ENCODE measurements at places on chromosomes 4 and X.

DNA sequence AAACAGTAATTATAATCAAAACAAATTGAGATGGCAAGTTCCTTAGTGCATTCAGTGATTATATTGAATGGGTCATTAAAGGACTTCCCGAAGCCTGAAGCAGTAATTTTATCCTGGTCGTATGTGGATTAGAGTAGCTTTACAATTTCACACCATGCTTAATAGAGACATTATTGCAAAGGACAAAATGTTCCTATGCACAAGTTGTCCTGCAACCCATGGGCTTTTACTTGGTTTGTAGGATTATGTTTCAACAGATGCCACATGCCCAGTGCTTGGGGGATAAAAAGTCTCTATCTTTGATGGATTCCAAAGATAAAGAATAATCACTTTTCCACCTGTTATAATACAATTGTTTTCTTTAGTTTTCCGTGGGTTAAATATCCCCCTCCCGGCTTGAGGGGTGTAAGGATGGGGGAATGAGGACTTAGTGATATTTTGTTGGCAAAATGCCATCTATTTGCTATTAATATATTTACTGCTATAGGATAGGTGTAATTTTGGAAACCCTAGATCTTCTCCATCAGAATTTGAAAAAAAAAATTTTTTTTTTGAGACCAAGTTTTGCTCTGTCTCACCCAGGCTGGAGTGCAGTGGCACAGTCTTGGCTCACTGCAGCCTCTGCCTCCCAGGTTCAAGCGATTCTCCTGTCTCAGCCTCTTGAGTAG is 156.5 kb upstream of the ETNPPL start:
- DNase-seq = no peak

GRCh38 chr4:1325681-1326635 is 21.1 kb upstream of the UVSSA start:
- no peak for DNase-seq

GRCh38 chr4:153109296-153109849 is 94.9 kb upstream of the TRIM2 start:
- DNase-seq = no peak

GRCh38 chr4:110501826-110502225 is 25.9 kb downstream of the ENPEP start:
- DNase-seq = no peak

- no peak for DNase-seq
Measured at GRCh38 chr4:165906272-165906671, 33.2 kb downstream of the TLL1 start.

GRCh38 chrX:113514906-113515305 is 674.3 kb upstream of the AMOT start:
- DNase-seq = no peak

GRCh38 chrX:38774249-38774648 is 27.0 kb upstream of the MID1IP1 start:
- DNase-seq = no peak

- no peak for DNase-seq
Measured at GRCh38 chr4:146445198-146446150, 76.3 kb downstream of the SLC10A7 start.

DNA sequence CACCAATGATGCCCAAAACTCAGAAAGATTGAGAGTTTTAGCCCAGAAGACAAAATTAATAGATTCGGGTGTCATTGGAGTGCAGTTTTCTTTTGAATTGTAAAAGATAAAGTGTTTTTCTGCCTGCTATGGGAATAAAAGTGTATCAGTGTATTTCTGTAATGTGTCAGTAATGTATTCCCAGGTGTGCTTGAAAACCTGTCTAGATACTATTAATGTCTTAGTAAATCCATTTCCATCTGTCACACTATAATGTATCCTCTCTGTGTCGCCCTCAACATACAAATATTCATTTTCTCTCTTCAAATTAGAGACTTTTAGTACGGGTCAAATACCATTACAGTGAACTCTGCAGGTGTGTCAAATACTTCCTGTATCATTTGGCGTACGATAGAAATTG is 43.5 kb upstream of the ARX start:
- DNase-seq = no peak

GRCh38 chrX:10450959-10451355 is 169.4 kb downstream of the MID1 start:
- no peak for DNase-seq

GRCh38 chr4:145882604-145883003 is 56.0 kb downstream of the ZNF827 start:
- DNase-seq = peak; percentile 78

- DNase-seq = no peak
Measured at GRCh38 chrX:71515038-71515396, 17.9 kb upstream of the OGT start.

GRCh38 chr4:27048429-27049238 is 188.0 kb downstream of the STIM2 start:
- DNase-seq = peak; percentile 76

GRCh38 chr4:10082459-10083272 is 33.9 kb downstream of the WDR1 start:
- no peak for DNase-seq

DNA sequence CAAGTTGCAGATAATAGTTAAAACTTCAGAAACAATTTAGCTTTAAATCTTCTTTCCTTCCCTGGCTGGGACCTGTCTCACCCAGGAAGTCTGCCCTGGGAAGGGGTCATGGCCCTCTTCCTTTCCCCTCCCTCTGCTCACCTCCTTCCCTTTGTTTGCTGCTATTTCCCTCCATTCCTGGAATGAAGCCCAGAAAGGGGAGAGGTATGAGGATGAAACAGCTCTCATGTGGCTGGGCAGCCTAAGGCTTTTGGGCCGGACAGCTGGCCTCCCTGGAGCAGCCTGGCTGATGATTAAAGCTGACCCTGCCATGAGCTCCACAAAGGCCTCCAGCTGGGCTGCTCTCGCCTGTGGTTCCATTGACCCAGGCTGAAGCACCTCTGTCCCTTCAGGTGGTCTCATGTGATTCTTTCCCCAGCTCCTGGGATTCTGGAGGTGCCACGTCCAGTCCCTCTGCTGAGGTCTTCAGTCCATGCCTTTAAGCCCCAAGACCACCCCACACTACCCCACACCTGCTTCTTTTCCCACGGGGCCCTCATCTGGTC is 202.1 kb downstream of the PTTG2 start:
- DNase-seq = no peak

DNA sequence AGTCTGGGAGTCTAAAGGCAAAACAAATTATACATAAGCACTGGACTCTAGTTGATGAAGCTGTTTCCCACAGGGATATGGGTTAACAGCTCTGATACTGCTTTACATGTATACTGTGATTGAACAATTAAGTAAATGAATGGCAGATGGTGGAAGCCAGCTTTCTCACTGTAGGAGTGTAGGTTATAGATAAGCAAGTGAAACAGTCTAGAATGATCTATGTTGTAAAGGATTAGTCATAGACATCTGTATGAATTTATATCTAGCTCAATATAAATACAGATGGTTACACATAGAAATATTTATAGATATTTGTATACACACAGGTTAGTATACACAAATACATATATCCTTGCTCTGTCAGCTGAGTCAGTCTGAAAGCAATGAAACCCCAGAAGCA is 276.1 kb downstream of the PPARGC1A start:
- DNase-seq = no peak

DNA sequence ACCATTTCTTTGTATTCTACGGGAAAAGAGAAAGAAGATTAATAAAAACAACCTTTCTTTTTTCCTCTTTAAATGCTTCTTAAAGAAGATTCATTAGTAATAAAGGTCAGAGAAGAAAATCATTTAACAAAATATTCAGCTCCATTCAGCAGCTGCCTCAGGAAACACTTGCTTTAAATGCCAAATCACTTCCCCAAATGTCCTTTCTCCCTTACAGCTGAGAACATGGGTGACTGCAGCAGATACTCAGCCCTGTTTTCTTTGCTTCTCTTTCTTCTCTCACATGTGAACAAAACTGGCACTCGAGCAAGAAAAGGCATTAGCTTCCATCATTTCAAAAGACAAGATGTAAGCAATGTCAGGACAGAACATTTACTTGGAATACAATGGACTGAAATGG is 120.2 kb downstream of the INPP4B start:
- no peak for DNase-seq

DNA sequence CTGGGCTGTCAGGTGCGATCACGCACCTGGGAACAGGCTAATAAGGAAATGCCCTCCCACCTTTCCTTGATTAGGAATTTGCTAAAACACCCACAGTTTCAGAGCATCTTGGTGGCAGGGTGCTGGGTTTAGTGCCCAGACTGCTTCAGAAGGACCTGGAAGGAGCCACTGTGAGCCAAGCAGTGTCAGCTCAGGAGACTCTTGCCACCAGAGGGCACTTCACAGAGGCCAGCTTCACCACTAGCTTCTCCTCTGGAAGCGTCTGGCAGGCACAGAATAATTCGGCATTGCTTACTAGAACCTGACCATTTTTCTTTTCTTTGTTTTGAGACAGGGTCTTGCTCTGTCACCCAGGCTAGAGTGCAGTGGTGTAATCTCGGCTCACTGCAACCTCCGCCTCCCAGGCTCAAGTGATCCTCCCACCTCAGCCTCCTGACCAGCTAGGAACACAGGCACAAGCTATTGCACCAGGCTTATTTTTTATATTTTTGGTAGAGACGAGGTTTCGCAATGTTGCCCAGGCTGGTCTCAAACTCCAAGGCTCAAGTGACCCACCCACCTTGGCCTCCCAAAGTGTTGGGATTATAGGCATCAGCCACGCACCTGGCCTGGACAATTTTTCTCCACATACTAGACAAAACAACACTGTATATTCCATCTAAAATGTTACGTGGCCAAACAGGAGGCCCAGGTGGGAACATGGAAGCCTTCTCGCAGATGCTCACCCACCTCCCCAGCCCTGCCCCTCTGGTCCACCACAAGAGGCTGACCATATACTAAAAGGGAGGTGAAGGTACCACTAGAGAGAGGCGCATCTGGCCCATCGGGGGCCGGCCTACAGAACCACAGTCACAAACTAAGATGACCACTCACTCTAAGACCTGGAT is 14.1 kb downstream of the NOP14 start:
- DNase-seq = no peak

GRCh38 chr4:162705130-162705803 is 461.4 kb downstream of the NAF1 start:
- DNase-seq = no peak

- DNase-seq = no peak
Measured at GRCh38 chr4:91123742-91124141, 996.5 kb downstream of the CCSER1 start.

DNA sequence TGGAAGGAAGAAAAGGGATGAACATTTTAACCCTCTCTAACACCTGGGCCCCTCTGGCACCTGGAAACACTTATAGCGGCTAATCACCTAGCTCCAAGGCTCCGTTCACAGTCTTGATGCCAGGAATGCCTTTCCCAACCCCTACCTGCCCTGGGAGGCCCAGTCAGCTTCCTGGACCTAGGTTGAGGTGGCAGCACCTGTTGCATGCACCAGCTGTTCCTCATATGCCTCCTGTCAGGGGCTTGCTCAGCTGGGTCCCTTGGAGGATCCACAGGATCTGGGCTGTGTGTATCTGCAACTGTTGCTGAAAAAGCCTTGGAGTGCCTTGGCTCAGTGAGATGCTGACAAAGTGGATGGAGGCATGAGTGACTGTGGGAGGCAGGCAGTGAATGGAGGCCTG is 4.4 kb downstream of the CFP start:
- DNase-seq = no peak

DNA sequence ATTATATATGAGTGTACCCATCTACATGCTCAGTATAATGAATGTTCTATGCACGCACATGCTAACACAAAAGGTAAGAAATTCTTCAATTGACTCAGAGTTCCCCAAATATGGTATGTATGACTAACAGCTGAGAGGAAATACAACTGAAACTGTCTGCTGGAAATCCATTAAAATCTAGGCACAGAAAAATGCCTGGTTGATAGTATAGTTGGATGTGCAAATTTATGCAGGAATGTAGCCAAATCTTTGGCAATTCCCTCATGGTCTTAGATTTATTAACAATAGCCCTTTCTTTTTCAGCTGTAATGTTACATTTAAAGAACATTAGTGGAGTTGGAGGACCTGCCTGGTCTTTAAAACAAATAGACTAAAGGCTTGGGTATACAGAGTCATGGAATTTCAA is 5.5 kb downstream of the CAMK2D start:
- DNase-seq = peak; percentile 31

DNA sequence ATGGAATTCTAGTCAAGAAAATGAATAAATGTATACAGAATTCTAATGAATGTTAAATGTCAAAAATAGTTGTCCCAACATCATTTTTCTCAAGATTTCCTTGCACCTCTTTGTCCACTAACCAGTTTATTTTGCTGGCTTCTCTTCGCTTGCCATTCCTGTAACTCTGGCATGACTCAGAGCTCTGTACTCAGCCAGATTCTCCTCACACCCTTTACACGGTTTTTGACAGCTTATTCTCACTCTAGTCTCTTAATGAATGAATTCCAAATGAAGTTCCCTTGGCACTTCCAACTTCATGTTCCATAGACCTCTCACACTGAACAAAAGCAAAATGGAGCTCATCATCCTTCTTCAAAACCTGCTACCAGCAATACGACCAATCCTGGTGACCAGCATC is 419.3 kb upstream of the SLIT2 start:
- no peak for DNase-seq

DNA sequence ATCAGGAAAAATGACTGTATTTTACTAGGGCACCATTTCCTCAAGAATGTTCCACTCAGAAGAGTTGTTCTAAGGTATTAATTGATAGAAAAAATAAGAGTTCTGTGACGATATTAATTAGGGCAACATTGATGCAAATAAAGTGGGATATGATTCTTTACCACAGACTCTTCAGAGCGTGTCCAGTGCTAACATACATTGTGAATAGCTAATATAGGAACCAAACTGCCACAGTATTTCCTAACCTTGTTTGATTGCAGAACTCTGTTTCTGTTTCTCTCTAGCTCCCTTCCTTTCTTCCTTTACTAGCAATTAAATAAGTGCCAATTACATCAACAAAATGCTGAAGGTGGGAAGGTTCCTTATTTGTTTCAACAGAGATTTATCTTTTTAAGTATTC is 154.1 kb upstream of the CPEB2 start:
- DNase-seq = no peak

- DNase-seq = no peak
Measured at GRCh38 chr4:169682372-169683047, 62.1 kb downstream of the CLCN3 start.

- DNase-seq = no peak
Measured at GRCh38 chr4:26206339-26206738, 114.5 kb upstream of the RBPJ start.

Measured in hippocampal formation (tissue), 2 donors.